CD4-positive, alpha-beta T cell treated with Interleukin-12 subunit alpha and Interleukin-12 subunit beta, for 1 hour (primary cell): ENCODE measurements at places on chromosomes 4 and X.

- DNase-seq: no peak
Measured at GRCh38 chr4:22680065-22680642, 12.6 kb upstream of the GBA3 start.

DNA sequence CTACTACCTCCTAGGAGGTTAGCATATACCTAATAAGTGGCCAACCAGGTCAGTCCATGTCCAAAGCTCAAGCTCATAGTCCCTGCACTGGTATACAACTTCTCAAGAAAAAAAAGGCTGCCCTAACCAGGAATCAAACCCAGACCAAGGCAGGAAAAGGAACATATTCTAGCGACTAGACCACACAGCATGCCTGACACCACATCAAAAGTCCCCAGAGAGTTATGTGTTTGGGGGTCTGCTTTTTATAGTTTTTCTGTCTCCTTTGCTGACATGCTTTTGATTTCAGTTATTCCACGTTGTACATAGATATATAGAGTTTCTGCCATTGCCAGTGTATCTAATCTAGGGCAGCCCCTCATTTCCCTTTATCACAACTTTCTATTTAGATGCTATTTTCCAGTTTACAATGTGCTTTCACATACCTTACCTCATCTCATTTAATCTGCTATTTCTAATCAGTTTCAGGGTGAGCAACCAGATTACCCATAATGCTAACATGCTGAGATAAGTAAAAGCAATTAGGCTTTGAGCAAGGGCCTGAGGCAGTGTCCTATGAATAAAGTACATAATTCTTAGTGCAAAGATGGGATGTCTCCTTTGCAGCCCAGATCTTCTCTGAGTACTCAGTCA is 17.8 kb downstream of the ARHGEF6 start:
- no peak for DNase-seq

- DNase-seq: no peak
Measured at GRCh38 chrX:139204898-139205667, 325.5 kb upstream of the F9 start.

- peak; percentile 1 for DNase-seq
Measured at GRCh38 chrX:2819345-2820135, 9.2 kb upstream of the GYG2 start.

DNA sequence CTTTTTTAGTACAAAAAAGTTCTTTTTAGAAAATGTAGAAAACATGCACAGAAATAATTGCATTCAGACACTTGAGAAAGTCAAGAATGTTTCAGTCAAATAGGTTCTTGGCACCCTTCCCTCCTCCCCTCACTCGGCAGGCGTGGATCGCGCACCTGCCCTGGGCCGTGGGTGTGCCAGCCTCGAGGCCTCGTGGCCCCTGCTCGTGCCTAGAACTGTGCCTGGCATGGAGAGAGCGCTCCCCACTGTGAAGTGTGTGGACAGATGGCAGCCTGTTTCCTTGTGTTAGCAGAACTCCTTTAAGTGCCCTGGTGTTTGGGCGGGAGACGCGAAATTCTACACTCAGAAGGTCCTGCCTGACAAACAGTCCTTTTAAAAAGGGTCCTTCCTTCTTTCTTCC is 14.7 kb downstream of the RGS12 start:
- no peak for DNase-seq

DNA sequence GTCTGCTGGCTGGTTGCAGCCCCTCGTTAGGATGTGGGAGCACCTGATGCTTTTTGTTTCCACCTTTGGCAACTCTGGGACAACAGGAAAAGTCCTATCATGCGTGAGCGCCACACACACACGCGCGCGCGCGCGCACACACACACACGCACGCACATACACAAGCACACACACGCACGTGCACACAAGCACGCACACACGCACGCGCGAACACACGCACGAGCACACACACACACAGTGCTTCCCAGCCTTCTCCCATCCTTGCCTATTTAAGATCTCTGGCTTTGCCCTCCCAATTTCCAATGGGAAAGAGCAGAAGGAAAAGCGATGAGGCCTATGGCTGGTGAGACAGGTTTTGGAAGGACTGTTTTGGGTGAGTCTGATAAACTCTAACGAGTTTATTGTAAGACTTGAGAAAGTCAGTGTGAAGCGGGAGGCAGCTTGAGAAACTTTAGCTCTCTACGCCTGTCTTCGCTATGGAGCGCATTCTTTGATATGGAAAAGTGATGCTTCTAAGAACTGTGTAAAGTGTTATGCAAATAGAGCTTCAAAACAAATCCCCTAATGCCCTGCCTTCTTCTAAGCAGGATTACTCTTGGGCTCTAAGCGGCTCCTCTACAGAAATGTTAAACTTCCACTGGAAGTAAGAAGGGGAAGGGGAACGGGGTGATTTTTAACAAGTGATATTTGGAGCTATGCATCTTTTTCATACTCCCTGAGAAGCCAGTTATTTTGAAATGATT is 11.8 kb downstream of the SUPT20HL1 start:
- DNase-seq: no peak

DNA sequence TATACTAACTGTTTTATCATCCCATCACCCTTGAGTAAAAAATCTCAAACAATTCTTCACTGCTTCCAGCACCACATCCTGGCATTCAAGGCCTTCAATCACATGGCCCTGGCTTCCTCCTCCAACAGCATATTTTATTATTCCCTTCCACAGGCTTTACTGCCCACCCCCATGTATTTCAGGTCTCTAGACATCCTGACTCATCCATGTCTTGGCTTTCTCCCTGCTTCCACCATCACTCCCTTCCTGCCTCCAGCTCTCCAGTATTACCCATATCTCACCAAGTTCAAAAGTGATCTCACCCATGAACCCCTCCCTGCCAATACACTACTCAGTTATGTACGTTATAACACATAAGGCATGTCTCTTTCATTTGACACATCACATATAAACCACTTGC is 34.7 kb upstream of the PLAC1 start:
- no peak for DNase-seq

GRCh38 chr4:11081006-11081405 is 347.7 kb downstream of the HS3ST1 start:
- no peak for DNase-seq

- DNase-seq: no peak
Measured at GRCh38 chr4:156690572-156690971, 281.0 kb downstream of the PDGFC start.

GRCh38 chrX:24214568-24214967 is 65.0 kb downstream of the ZFX start:
- no peak for DNase-seq
